ENCODE measurements at places on chromosomes 16 and 17.
A peak's percentile ranks its signal among the peaks of the same experiment; 100 is the strongest.

DNA sequence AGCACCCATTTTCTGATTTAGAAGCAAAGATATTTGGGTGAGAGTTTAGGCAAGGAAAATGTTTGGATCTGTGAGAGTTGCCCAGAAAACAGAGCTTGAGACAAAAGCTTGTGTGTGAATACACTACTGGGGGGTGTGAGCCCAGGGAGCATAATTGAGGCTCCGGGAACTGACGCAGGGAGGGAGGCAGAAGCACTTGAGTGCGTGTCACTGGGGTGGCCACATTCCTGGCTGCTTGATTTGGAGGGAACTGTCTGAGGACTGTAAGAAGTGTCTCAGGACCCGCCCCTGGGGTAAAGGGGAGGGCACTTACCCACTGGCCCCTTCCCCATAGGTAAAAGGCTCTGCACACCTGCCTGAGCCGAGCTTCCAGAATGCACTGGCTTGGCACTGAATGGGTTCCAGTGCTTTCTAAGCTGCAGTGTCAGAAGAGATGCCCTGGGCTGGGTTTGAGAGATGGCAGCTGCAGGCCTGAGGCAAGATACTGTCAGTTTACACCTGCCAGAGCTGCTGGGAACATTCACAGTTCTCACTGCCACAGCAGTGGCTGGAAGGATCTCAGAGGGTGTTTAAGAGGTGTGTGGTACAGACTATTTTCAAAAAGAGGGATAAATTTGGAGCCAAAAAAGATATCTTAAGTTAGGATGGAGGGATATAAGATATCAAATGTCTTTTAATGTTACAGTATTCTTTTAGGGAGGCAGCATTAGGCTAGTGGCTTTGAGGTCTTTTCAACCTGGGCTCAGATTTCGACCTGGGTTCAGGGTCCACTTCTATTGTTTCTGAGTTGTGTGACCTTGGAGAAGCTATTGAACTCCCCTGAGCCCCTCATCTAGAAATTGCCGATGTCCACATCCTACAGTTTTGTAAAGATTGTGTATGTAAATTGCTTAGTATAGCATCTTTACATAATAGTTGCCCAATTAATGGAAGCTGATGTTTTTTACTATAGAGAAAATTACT is 6.9 kb upstream of the TEX2 start:
- DNase-seq = no peak

- DNase-seq = no peak
These were observed 168.2 kb upstream of the IRX6 start for GRCh38 chr16:55155815-55156214.

GRCh38 chr17:8072729-8073461 is 14.6 kb downstream of the ALOX12B start:
- peak; percentile 52 for DNase-seq

- DNase-seq = no peak
These were observed 204.3 kb downstream of the RAB11FIP4 start for GRCh38 chr17:31595666-31596381.

- no peak for DNase-seq
These were observed 246.5 kb downstream of the C16orf95 start for GRCh38 chr16:87070657-87071056.

- no peak for DNase-seq
These were observed 677 bp downstream of the SULT1A2 start for GRCh38 chr16:28596115-28596630.

- DNase-seq = no peak
These were observed 10.0 kb downstream of the SLC46A1 start for GRCh38 chr17:28395968-28396367.

- DNase-seq = no peak
These were observed 3.4 kb upstream of the SEPHS2 start for GRCh38 chr16:30449116-30449435.

GRCh38 chr17:32269377-32269776 is 3.7 kb downstream of the RHBDL3 start:
- DNase-seq = no peak

DNA sequence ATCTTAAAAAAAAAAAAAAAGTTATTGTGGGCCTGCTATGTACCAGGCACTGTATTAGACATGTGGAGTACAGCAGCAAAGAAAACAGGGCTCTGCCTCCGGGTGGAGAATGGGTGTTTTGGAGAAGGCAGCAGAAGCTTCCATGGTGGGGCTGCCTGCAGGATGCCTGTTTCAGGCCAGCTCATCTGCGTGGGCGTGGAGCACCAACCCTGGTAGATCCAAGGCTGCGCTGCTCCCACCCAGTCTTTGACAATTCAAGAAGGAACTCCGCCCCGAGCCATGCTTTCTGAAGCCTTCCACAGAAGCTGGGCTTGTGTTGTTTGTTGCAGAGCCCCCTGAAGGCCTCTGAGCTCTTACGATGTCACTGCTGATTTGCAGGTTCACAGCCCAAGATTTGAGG is 23.2 kb upstream of the CACNG1 start:
- DNase-seq = no peak

DNA sequence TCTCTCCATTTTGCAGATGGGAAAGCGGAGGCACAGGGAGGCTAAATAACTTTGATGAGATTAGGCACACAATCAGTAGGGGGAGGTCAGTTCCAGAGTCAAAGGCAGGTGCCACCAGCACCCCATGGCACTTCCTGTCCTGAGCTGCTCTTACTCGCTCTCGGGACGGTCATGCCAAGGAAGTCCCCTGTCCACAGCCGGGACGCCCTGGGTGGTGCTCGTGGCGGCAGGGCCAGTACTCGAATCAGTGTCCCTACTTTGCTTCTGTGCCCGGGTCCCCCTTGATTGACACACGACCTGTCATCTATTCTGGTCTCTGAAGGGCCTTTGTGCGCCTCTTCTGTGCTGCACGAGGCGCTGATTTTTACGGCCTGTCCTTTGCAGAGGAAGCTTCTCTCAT is 31.3 kb downstream of the IRF8 start:
- DNase-seq = no peak

DNA sequence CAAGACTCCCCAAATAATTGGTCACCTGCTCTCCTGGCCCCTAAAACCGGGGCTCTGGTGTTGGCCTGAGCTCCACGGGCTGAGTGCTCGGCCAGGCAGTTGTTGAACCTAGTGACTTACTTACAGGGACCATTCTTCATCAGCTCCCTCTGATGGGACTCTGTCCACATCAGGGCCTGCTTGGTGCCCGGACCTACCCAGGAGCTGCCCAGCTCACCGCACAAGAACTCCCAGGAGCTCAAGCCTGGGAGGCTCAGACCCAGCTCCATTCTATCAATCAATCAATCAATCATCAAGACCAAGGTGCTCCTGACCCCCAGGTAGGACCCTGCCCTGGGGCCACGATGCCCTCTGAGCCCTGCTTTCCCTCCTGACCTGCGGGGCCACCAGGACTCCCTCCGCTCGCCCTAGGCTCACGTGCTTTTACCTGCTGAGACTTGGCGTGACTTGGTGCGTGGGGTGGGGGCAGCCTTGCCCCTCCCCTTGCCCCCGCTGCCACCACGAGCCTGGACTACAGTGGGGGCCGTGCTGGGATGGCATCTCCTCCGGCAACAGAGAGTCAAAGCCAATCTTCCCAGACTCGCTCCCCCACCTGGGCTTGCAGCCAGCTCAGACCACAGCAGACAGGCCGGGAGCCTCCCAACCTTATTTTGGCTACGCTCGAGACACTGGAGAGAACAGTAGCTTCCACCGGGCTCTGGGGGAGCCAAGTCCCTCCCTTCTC is 15.7 kb downstream of the IL34 start:
- DNase-seq = no peak

DNA sequence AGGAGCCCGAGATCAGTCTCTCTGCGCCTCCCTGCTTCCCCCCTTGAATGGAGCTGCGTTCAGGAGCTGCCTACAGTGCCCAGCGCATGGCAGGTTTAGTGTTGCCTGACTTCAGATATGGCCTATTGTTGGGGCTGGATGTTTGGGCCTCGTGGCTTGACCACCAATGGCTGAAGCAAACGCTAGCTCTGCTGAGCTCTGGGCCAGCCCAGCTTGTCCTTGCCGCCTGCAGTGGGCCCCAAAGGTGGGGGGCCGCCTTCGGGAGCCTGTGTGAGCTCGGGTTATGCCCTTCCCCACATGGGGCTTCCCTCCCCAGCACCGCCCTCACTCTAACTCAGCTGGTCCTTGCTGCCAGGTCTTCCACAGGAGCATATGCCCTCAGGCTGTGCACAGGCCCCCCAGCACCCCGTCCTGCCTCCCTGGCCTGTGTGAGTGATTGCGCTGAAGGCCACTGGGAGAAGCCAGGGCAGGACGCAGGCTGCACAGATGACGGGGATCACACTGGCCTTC is 2.0 kb upstream of the METTL26 start:
- no peak for DNase-seq

GRCh38 chr16:47774661-47775060 is 313.5 kb downstream of the PHKB start:
- DNase-seq = no peak

- peak; percentile 67 for DNase-seq
These were observed 1.8 kb upstream of the RBFOX3 start for GRCh38 chr17:79612468-79613194.

DNA sequence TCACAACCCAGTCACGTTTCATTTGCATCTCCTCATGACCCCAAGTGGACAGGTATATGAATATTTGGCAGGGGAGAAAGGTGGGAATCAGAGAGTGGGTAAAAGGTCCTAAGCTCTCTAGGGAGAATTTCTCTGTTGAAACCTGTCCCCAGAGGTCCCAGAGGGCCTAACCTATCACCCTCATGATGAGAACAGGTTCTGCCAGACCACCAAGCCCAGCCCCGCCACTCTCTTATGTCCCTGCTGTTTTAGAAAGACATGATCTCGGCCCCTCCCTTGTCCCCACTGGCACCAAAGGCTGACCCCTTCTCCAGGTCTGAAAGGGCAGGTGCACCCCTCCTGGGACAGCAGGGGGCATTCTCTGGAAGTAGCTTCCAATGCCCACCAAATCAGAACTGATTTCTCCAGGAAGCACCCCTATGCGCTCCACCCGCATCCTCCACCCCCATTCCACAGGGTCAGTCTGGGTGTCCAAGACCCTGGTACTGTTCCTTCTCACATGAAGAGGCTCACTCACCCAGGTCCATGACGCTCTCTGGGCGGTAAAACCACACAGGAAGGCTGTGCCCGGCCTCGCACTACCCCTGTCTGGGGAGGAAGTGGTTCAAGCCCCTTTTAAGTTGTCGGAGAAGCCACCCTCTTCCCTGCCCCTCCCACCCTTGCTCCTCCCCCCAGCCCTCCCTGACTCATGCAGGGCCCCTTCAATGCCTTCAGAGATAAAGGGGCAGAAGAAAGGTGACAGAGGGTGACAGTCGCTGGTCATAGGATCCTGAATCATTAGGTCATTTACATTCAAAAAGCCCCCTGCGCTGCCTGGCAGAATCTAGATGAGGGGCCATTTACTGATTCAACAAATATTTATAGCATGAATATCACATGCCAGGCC is at the start of gene CCR7:
TSS of gene CCR7 (minus strand) at position 590 of the 886 bp plus-strand sequence. CDS start at position 527, 63 bp downstream.
- DNase-seq = peak; percentile 90

All from activated naive CD4-positive, alpha-beta T cell treated with anti-CD3 and anti-CD28 coated beads, Interleukin-2, amount 10 ng/mL, durations not matched to agents 7 days and 5 days (primary cell).